ENCODE measurements at places on chromosomes 11 and 22.
A peak's percentile ranks its signal among the peaks of the same experiment; 100 is the strongest.

DNA sequence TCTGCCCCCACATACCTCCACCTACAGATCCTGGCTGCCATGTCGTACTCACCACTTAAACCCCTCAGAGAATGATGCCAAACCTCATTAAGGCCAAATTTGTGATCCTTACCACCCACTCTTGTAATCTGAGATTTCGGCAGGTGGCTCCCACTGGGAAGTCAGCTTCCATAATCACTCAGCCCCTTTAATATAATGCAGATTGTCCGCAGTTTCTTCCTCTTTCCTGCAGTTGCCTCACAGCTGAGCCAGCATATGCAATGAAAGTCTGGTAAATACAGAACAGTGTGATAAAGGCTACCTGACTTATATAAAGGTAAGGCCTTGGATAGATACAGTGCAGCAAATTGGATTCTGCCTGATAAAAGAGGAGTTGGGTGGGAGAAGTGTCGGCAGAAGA lies 515.2 kb upstream of the TENM4 start:
- DNase-seq: no peak

- DNase-seq: peak; percentile 81
These were observed 176.3 kb upstream of the TMEM45B start for GRCh38 chr11:129639300-129639699.

DNA sequence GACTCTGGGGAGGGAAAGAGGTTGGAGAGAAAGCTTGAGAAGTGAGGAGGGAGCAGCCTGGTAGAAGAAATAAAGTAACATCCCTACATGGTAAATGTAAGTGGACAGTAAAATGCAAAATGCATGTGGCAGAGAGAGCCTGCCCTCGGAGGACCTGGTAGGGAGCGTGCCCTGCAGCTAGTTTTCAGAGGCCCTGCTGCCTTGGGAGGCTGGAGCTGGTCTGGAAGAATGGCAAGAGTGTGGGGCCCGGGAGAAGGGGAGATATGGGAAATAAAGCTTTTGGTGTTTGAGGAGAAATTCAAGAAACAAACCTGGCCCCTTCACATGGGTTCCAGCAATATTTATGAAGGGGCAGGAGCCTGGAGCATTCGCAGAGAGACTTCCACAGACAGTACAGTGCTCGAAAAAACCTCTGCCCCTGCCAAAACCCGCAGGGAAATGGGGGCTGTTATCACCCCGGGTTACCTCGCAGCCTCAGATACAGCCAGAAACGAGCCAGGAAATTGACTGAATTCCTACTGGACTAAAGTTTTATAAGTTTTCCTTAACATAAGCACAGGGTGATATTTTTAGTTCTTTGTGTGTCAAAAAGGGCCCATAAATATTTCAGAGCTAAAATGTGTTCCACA lies 363.0 kb downstream of the TENM4 start:
- DNase-seq: no peak

DNA sequence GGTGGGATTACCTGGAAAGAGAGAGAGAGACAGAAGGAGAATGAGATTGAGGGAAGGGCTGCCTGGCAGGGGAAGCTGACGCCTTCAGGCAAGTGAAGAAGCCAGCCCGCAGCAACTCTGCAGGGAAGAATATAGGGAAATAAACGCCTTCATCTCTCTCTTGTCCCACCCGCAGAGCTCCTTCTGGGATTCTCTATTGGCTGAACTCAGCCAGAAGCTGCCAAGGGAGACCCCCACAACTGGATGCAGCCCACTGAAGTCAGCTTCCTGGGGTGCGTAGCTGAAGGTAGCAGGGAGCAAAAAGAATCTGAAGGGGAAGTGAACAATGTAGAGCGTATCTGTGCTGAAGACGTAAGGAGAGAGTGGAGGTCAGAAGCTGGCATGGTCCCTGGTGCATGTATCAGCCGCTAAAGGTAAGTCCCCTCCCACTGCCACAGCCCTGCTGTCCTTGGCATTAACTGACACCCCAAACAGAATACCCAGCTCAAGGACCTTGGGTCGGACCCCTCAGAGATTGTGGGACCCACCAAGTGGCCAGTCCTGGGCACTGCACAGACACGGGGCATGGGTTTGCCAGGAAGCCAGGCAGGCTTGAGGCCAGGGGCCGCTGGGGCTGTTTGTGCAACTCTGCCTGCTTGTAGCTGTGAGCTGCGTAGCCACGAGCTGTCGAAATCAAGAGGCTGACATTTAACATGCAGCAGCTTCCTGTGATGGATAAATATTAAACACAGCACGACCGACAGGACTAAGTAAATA lies 469.9 kb downstream of the MN1 start:
- DNase-seq: no peak

- DNase-seq: no peak
These were observed 2.4 kb downstream of the MPST start for GRCh38 chr22:37021710-37022482.

DNA sequence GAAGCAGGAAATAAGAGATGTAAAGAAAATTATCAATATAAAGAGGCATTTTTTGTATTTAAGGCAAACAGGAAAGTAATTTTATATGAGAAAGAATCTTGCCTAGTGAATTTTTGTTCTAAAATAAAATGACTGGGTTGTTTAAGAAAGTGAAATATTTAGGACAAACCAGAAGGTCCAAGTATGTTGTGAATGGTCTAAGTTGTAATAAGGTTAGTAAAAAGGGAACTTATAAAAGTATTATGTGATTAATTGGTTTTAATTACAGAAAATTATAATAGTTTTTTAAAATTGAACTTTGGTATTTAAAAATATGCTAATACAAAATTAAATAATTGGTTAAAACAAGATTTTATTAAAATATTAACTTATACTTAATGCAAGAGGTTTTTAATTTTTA lies 26.6 kb upstream of the EI24 start:
- no peak for DNase-seq

DNA sequence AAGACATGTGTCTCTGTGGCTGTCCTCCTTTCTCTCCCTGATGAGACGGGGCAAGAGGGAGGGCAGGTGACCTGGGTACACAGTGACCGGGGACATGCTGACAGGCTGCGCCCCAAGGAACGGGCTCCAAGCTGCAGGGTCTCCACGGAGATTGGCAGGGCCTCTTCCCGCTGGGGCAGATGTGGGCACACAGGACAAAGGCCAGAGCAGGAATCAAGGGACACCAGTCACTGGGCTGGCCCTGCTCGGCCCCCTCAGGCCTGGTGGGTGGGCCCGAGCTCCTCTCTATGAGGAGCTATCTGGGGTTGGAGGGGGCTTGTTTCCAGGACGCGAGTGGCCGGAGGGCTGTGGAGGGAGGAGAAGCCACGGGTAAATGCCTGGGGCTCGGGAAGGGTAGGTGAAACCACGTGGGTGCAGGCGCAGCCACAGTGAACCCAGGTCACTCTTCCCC lies 11.2 kb downstream of the PNPLA5 start:
- no peak for DNase-seq

- DNase-seq: no peak
These were observed 8.0 kb downstream of the CSTPP1 start for GRCh38 chr11:46944356-46945075.

DNA sequence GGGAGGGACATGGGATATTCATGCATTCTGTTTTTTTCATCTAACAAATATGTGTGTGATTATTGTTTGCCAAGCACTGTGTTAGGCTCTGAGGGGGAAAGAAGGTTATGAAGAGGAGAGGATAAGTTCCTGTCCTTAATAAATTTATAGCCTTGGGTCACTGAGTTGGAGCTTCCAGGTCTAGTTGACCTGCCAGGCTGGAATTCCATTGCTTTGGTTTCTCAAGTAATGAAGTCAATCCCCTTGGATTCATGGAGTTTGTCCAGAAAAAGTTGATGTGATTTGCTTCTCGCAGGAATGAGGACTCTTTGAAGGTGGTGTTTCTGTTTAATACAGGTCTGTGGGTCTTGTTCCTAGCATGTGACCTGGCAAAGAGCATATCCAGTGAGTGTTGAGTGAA lies 156.2 kb downstream of the ADAMTS15 start:
- DNase-seq: no peak

DNA sequence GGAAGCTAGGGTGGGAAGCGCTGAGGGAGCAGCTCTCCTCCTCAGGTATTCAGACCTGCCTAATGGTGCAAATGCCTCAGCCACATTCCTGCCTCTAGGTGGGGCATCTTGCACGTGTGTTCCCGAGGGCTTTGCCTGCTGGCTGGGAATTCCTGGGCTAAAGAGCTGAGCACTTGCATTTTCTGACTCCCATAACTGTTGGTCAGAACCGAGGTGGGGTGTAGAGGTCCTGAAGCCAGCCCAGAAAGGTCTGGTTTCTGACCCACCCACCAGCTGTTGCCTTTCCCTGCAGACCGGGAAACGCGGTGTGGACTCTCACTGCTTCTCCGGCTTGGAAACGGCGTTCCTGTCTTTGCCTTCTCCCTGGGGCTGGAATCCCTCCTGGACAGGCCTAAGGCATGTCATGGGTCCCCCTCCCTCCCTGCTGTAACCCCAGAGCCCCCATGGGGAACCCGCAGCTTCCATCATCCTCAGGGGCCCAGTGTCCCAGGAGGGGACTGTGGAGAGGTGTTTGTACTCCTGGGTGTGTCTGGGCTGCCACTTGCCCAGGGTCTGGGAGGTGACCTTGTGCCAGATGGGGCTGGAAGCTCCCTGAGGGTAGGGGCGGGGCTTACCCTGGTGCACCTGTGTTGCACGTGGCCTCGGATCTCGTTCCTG lies 24.0 kb upstream of the SMIM38 start:
- peak; percentile 45 for DNase-seq

DNA sequence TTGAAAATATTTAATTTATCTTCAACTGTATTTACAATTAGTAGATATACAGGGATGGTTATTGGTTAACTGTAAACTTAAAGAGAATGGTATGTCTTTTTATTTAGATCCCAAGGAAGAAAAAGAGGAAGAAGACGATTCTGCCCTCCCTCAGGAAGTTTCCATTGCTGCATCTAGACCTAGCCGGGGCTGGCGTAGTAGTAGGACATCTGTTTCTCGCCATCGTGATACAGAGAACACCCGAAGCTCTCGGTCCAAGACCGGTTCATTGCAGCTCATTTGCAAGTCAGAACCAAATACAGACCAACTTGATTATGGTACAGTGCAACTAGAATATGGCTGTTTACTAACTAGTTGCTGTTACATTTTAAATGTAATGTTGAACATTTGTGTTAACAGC lies 12.7 kb upstream of the CNTF start:
- no peak for DNase-seq

GRCh38 chr22:39188809-39189208 lies 36.3 kb upstream of the CBX7 start:
- no peak for DNase-seq

GRCh38 chr11:97888641-97889040 lies 1132.1 kb upstream of the CNTN5 start:
- DNase-seq: no peak

DNA sequence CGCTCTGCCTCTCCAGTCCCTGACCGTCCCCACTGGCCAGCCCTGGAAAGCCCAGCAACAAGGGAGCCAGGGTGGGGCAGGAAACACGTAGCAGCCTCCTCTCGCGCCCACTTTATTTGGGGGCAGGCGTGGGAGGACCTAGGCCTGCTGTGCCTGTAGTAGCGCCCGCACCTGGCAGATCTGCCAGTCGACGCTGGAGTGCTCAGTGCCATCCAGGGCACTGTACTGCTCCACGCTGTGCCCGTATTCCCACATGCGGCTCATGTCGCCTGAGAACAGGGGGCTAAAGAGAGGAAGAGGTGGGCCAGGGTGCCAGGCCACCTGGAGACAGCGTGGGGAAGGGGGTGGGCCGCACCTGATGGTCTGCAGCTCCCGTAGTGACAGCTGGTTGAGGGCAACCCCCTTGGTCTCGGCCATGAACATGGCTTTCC lies 17.0 kb upstream of the DRICH1 start:
- DNase-seq: no peak

GRCh38 chr22:32677876-32678275 lies 123.6 kb upstream of the TIMP3 start:
- DNase-seq: no peak

DNA sequence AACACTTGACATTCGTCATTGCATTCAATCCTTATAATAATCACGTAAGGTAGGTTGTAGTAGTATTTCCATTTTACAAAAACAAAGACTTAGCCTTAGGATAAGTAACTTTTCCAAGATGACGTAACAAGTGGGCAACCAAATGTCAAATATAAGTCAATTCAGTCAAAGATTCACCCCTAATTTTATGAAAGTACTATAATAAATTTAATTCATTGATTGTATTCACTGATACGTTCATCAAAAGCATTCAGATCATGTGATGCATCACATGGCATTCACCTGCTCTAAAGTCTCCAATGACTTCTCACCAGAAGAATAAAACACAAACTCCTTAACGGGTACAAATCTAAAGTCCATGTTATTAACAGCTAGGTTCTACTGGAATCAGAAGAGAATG lies 2.1 kb downstream of the KIF18A start:
- DNase-seq: no peak

All from AG04450 (cell line).